ENCODE measurements at places on chromosomes 11 and 22. TPM values are rescaled to one million over a fixed set of nuclear protein-coding genes. Genes with fewer than 3 reads are reported as not detected.

QSER1 gene
- total RNA-seq = 39.0 TPM

RIMBP3B gene
- total RNA-seq = not detected

MS4A6A gene
- 30.7 TPM for total RNA-seq

APOA5 gene
- total RNA-seq = not detected

OR51B2 gene
- not detected for total RNA-seq

PEX26 gene
- total RNA-seq = 25.5 TPM

UBQLNL gene
- total RNA-seq = 0.98 TPM

CDKN1C gene
- total RNA-seq = 67.3 TPM

CCDC34 gene
- 4.7 TPM for total RNA-seq

SLC22A12 gene
- not detected for total RNA-seq

C11orf42 gene
- not detected for total RNA-seq
